ENCODE measurements at places on chromosomes 5 and 9.

DNA sequence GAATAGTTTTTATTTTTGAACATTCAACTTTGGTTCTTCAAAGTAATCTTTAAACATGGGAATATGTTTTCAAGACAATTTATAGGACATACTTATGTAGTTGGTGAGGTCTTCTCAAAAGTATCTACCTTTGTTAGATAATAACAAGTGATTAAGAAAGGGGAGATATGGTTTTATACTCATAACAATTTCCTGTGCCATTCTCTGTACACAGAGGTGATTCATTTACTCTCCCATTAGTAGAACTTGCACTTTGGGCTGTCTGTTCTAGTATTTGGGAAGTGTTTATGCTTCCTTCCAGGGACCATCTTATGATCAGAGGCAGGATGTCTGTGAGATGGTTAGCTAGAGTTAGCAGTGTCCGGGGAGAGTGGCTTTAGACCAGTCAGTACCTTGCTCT lies 15.2 kb downstream of the LSM11 start:
- no peak for DNase-seq

- DNase-seq, result no peak
Measured at GRCh38 chr9:111949919-111950318, 53.3 kb downstream of the UGCG start.

DNA sequence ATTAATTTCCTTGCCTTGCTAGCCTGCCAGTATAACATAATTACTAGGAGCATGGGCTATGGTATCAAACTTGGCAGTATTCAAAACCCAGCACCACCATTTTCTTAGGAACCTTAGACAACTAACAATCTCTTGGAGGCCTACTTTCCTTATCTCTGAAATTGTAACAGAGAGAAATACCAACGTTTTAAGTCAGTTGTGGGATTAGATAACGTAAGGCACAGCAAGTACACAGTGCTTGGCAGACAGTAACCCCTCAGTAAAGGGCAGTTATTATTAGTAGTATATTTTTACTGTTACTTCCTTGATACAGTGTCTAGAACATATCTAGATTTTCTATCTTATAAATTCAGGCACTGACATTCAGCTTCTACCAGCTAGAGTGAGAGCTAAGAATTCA lies 309.6 kb downstream of the ACTL7B start:
- DNase-seq, result no peak

GRCh38 chr5:17163221-17163620 lies 54.2 kb upstream of the BASP1 start:
- no peak for DNase-seq

Data from stimulated activated CD8-positive, alpha-beta memory T cell treated with anti-CD3 and anti-CD28 coated beads, Interleukin-2, amount 100 ng/mL, for 1 hour (primary cell).